ENCODE measurements at places on chromosomes 13 and 19. TPM values are rescaled to one million over a fixed set of nuclear protein-coding genes. Genes with fewer than 3 reads are reported as not detected.

KLF1 gene
- total RNA-seq: not detected

IZUMO2 gene
- not detected for total RNA-seq

ZNF700 gene
- total RNA-seq: 9.2 TPM

COQ8B gene
- 30.3 TPM for total RNA-seq

ANGPTL8 gene
- not detected for total RNA-seq

SLC10A2 gene
- not detected for total RNA-seq

DAZAP1 gene
- 39.2 TPM for total RNA-seq

CD209 gene
- not detected for total RNA-seq

MRPS31 gene
- 13.4 TPM for total RNA-seq

PPP1R13L gene
- total RNA-seq: 6.8 TPM

EDDM13 gene
- not detected for total RNA-seq

All from smooth muscle cell of the umbilical artery (primary cell).